ENCODE measurements at places on chromosomes 16 and 17.
A peak's percentile ranks its signal among the peaks of the same experiment; 100 is the strongest.

DNA sequence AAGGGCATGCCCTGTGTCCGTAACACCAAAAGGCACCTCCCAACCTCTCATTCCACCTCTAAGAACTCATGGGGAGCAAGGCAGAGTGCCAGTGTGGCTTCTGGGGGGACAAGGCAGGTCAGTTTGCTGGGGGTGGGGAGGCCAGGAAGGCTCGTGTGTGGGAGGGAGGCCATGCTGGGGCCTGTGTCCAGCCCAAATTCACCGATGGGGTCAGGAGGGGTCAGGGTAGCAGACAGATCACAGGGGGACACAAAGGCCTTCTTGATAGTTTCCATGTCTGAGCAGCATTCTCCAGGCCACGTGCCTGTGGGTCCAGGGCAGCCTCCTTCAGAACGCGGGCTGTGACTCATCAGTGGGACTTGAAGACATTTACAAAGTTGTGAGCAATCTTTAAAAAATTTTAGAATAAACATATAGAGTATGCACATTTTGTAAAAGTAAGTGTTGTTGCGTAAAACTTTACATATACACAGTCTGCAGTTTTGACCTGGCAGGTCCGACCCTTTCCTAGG, 20.9 kb downstream of the SPACA3 start:
- no peak for DNase-seq

GRCh38 chr16:85602402-85603202, 10.5 kb upstream of the GSE1 start:
- no peak for DNase-seq

DNA sequence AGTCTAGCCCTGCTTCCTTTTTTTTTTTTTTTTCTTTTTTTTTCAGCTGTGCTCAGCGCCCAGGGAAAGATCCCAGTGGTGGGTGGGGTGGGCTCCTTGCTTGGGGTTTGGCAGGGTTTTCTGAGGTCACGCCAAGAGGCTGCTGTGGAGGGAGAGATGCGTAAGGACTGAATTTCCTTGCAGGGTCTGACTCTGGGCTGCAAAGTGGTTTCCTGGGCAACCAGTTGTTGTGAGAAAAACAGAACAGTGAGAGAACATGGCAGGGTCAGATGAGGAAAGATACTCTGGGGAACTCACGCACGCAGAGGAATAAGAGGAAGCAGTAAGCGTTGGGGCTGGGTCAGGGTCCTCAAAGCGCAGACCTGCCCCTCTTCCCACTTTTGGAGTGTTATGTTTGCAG, 119.5 kb downstream of the IRF8 start:
- no peak for DNase-seq

- DNase-seq: no peak
Measured at GRCh38 chr17:75774471-75774990, 9.5 kb upstream of the GALK1 start.

DNA sequence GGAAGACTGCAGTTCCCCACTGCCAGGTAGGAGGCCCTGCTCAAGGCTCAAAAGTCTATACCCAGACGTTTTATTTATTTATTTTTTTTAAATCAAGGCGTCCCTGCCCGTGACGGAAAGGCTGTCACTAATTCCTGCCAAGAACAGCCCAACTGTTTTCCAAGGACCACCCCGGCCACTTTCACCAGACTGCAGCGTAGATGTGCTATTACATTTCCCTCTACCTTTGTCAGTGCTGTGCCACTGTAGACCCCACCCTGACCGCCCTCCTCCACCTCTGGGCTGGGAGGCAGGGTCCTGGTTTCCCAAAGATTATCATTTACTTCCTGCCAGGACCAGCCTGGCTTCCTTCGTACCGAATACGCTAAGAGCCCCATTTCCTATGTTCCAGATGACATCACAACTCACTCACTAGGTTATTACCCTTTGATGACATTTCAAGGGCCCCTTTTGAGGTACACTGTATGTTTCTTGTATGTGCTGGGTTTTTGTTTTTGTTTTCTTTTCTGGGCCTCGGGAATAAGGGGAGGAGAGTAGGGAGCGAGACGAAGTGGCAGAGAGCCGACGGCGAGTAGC, 6.3 kb upstream of the RNF227 start:
- no peak for DNase-seq

GRCh38 chr16:87978127-87978526, 26.9 kb downstream of the BANP start:
- DNase-seq: no peak

DNA sequence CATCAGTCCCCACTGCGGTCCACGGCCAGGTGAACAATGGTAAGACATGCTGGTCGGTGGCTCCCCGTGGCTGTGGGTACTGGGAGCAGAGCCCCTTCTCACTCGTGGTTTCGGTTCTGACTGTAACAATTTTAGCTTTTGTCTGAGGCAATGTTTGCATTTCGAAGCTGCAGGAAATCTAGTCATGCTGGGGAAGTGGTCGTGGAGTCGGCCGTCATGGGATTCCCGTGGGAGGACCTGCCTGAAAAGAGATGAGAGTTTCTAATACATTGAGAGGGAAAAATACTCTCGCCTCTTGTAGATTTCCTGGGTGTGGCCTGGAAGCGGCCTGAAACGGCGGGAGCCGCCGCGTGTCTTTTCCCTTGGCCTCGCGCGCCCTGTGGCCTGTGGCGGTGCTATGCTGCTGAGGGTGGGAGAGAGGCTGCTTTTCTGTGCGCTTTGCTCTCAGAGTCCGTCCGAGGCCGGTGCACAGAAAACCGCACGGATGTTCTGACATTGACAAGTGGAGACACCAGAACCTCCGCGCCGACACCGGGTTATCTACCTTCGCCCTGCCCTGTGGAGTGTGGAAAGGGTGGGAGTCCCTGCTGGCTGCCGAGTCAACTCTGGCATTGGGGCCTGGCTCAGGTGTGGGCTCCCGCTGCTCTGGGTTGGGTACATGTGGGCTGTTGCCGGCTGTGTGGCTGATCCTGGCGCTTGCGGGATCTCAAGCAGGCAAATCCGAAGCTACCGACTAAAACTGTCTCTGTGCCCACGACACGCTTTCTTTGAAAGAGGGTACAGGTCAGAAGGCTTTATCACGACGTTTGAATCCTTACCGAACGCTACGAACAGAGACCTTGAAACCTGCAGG, 60.8 kb downstream of the WDR45B start:
- DNase-seq: no peak

DNA sequence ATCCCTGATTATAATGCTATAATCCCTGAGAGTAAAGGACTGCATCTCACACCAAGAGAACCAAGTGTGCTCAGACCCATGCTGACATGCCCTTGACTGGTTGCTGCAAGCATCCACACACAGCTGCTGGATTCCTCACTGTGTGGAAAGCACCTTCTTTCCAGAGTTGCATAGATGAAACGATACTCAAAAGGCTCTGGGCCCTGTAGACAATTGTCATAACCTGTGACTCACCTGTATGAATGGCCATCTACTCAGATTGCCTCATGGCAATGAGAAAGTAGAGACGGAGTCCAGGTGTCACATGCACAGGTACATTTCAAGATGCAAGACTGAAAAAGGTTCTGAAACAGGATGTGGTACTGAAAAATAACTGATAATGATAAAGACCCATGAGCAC, 58.1 kb downstream of the MPHOSPH6 start:
- no peak for DNase-seq

GRCh38 chr16:49585143-49585832, 211.7 kb downstream of the C16orf78 start:
- DNase-seq: no peak

GRCh38 chr16:9297437-9298113, 206.1 kb downstream of the HAPSTR1 start:
- no peak for DNase-seq

GRCh38 chr17:48754500-48755261, 26.1 kb upstream of the HOXB13 start:
- DNase-seq: no peak

DNA sequence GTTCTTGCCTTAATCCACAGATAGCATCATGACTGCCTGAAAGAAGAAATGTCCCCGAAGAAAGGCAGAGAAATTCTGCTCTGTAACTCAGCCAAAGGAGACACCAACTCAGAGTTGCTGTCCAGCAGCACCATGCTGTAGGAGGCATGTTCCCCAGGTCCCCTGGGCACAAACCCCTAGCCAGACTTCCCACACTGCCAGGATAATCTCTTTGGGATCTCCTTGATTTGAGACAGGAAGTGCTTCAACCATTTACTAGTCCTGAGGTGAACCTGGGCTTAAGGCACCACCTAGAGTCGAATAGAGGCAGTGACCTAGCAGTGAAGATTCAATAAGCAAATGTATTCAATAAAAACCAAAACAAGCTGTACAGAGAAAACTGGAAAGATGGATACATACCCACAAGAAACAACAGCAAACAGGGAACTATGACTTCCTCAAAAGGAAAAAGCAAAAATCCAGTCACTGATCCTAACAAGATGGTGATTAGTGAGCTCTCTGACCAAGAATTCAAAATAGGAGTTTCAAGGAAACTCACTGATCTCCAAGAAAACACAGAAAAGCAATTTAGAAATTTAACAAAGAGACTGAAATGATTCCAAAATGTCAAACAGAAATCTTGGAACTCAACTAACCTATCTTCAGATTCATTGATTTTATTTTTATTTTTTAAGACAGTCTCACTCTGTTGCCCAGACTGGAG, 5.7 kb downstream of the OR4D2 start:
- DNase-seq: no peak

- no peak for DNase-seq
Measured at GRCh38 chr17:67574658-67575293, 143.0 kb upstream of the NOL11 start.

DNA sequence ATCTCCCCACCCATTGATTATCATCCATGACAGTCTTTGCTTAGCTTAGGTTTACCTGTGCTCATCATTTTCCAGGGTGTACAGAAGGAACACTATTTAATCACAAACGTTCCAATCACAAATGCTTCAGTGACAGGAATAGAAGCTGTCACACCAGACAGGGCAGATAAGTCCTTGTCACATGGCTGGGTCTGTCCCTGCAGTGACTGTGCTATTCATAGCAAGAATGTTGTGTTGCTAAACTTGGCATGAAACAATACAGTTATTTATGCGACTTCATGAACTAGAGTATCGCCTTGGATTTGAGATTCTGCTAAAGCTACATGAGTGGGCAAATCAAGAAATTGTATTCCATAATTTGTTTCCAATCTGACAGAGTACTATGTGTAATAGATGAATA, 108.4 kb downstream of the CDH13 start:
- no peak for DNase-seq

DNA sequence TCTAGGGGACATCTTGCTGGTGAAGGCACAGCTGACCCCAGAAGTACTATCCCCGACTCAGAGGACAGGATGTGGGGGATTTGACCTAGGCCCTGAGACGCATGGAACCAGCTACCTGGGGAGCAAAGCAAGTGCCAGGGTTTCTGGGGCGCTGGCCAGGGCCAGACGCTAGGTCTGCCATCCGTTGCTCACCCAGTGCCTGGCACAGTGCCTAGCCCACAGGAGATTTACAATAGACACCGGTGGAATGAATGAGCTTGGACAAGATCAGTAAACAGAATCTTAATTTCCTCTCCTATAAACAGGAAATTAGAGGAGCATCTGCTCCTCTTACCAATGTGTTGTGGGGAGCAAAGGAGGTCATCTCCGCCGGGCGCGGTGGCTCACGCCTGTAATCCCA, 5.0 kb downstream of the RPRML start:
- DNase-seq: no peak

GRCh38 chr17:10556301-10557005, 7.0 kb upstream of the MYH2 start:
- no peak for DNase-seq

DNA sequence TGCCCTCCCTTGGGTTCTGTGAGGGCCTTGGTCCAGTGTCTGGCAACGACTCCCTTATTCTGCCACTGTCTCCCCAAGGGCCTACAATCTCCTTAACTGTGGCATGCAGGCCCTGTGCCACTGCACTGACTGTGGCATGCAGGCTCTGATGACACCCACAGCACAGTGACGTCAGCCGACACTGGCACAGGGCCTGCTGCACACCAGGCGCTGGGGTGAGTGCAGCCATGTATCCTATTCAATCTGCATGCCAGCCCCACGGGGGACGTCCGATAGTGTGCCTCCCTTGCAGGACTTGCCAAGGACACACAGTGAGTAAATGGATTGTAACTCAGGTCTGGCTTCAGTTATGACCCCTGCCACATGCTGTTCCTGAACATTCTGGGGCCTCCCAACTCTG, 39.8 kb upstream of the RASD1 start:
- no peak for DNase-seq

GRCh38 chr16:65181071-65181561, 59.3 kb upstream of the CDH11 start:
- no peak for DNase-seq

- no peak for DNase-seq
Measured at GRCh38 chr16:81634380-81635062, 144.6 kb upstream of the PLCG2 start.

- no peak for DNase-seq
Measured at GRCh38 chr17:80408872-80409271, 6.1 kb upstream of the ENDOV start.

GRCh38 chr16:56513972-56514371, 5.9 kb downstream of the BBS2 start:
- no peak for DNase-seq

DNA sequence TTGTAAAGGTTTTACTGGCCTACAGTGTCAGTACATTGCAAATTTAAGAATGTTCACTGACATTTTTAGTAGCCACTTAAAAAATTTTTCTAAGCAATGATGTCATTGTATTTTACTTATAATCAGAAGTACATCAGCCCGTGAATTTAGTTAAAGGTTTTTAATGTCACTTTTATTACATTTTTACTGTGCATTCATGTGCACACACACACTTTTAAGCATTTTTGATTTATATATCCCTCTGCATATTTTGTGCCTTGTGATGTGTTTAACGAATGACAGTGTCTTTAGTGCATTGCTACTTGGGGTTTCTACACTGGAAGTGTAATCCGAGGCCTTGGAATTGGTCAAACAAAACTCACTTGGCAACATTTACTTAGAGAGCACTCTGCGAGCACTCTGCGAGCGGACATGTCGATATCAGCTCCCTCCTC, 190.4 kb downstream of the WWOX start:
- no peak for DNase-seq

GRCh38 chr16:66926961-66927436, 1.7 kb upstream of the RRAD start:
- no peak for DNase-seq

DNA sequence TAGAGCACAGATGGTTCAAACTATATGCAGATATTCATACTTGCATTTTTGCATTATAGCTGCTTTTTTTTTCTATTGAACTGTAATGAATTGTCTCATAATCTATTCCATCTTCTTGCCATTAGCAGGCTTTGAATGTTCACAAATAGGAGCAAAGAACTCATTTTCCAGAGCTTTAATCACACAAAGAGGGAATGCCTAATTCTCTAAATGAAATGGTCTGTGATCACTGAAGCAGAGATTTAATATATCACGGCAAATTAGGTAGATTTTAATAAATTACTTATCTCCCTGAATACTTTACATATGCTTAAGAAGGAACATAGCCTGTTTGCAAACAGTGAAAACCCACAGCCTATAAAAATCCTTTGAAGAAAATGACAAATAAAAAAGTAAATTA, 97.6 kb upstream of the AKTIP start:
- DNase-seq: no peak

- no peak for DNase-seq
Measured at GRCh38 chr16:81891736-81892364, 112.8 kb downstream of the PLCG2 start.

GRCh38 chr17:27532269-27533263, 76.3 kb downstream of the KSR1 start:
- DNase-seq: no peak

GRCh38 chr16:67535201-67535600, 6.6 kb downstream of the RIPOR1 start:
- peak; percentile 84 for DNase-seq

GRCh38 chr16:30958175-30959079, 873 bp downstream of the SETD1A start:
- DNase-seq: no peak

GRCh38 chr16:11291091-11291703, 10.1 kb upstream of the PRM1 start:
- no peak for DNase-seq

Data from vagina (tissue), 2 donors.